Neuronal stem cell (in vitro differentiated cells): ENCODE measurements at places on chromosomes 7 and 10.

GRCh38 chr10:188546-188945 lies 53.3 kb downstream of the ZMYND11 start:
- no peak for DNase-seq

DNA sequence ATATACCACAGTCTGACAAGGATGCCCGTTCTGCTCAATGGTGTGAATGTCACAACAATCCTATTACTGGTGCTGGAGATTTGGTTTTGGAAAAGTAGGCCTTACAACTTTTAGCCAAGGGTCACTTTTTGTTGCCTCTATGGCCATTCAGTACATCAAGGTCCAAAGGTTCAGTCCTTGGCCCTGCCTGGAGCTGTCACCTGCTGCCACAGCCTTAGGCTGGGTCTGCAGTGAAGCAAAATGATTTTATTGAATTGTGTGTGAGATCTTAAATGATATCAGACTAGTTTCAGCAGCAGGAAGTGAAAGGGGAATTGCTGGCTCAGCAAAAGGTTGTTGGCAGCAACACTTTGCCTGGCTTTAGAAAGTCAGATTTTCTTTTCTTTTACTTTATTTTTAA lies 427.6 kb downstream of the THSD7A start:
- DNase-seq, result no peak

- DNase-seq, result no peak
These were observed 4.1 kb downstream of the SH3PXD2A start for GRCh38 chr10:103851261-103851660.

DNA sequence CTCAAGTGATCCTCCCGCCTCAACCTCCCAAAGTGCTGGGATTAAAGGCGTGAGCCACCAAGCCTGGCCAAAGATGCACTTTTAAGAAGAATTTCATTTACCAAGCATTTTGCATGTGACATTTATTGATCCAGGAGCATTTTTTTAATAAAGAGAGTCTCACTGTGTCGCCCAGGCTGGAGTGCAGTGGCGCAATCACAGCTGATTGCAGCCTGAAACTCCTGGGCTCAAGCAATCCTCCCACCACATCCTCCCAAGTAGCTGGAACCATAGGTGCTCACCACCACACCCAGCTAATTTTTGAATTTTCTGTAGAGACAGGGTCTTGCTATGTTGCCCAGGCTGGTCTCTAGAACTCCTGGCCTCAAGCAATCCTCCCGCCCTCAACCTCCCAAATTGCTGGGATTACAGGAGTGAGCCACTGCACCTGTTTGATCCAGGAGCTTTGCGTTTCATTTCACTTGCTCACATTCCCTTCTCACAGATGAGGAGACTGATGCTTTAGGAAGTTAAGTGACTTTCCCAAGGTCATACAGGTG lies 4.4 kb upstream of the TBL2 start:
- DNase-seq, result no peak

- DNase-seq, result no peak
These were observed 7.2 kb downstream of the RNF133 start for GRCh38 chr7:122691569-122692235.

- no peak for DNase-seq
These were observed 42.1 kb upstream of the NKX6-2 start for GRCh38 chr10:132827861-132828539.

DNA sequence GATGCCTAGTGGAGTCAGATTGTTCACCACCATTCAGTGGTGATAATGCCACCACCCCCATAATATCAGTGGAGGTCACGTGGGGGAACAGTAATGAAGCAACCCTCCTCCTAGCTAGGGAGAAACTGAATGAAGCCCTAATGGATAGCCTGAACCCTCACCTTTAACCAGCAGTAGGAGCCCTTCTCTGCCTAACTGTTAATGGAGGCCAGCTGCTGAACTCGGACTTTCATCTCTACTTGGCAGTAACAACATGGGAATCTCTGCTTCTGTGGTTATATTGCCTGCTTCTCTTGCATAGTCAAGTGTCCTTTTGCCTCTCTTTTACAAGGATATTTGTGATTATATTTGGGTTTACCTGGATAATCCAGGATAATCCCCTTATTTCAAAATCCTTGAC lies 1097.9 kb downstream of the REEP3 start:
- DNase-seq, result no peak

- DNase-seq, result no peak
These were observed 156.0 kb downstream of the SEMA3D start for GRCh38 chr7:85030893-85031292.

- no peak for DNase-seq
These were observed 343.4 kb downstream of the PRPF18 start for GRCh38 chr10:13930120-13930519.

GRCh38 chr7:105719395-105719794 lies 138.1 kb upstream of the EFCAB10 start:
- DNase-seq, result no peak

- DNase-seq, result no peak
These were observed 37.1 kb upstream of the BICC1 start for GRCh38 chr10:58475322-58476277.

DNA sequence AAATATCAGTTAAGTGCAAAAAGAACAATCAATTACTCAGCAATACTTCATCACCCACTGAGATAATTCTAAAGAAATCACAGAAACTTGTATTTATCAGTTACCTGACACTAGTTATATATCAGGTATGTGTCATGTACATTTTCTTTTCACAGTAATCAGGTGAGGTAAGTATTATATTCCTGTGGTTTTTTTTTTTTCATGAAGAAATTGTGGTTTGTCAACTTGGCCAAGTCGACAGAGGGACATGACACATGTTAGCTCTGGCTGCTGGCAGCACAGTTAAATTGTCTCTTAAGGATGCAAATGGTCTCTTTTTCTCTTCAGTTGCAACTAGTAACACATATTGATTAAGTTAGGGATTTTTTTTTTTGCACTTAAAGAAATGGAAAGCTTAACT lies 13.7 kb upstream of the GPR141 start:
- no peak for DNase-seq

DNA sequence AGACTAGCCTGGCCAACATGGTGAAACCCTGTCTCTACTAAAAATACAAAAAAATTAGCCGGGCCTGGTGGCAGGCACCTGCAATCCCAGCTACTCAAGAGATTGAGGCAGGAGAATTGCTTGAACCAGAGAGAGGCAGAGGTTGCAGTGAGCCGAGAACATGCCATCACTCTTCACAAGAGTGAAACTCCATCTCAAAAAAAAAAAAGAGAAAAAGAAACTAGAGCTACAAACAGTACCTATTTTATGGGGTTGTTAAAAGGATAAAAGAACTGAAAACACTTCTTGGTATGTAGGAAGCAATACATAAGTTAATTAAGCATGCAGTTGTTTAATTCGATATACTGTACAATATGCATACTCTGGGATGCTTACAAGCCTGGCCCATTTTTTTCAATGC lies 216.9 kb downstream of the SORCS1 start:
- DNase-seq, result no peak

GRCh38 chr7:46393142-46393541 lies 472.1 kb upstream of the IGFBP3 start:
- no peak for DNase-seq

GRCh38 chr10:31261511-31262311 lies 57.3 kb upstream of the ZEB1 start:
- no peak for DNase-seq

DNA sequence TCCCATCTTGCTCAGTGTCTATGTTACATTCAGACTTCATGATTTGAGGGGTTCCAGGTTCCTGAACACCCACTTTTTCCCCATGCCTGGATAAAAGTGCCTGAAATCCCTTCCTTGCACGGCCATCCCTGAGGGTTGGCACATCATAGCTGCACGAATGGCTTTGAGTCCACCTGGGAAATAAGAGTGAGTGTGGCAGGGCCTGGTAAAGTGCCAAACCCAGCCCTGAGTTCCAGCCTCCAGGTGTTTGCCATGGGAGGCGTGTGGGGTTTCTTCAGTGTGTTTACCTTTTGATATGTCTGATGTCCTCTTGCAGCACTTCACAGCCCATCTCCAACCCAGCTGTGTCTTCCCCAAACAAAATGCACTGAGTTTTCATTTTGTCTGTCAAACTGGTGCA lies 145.7 kb downstream of the PAXIP1 start:
- no peak for DNase-seq

GRCh38 chr10:112442063-112442462 lies 4.7 kb downstream of the ZDHHC6 start:
- DNase-seq, result no peak

GRCh38 chr10:53379956-53380355 lies 607.4 kb upstream of the MBL2 start:
- no peak for DNase-seq

- no peak for DNase-seq
These were observed 117.3 kb downstream of the FAM53B start for GRCh38 chr10:124626759-124627380.

DNA sequence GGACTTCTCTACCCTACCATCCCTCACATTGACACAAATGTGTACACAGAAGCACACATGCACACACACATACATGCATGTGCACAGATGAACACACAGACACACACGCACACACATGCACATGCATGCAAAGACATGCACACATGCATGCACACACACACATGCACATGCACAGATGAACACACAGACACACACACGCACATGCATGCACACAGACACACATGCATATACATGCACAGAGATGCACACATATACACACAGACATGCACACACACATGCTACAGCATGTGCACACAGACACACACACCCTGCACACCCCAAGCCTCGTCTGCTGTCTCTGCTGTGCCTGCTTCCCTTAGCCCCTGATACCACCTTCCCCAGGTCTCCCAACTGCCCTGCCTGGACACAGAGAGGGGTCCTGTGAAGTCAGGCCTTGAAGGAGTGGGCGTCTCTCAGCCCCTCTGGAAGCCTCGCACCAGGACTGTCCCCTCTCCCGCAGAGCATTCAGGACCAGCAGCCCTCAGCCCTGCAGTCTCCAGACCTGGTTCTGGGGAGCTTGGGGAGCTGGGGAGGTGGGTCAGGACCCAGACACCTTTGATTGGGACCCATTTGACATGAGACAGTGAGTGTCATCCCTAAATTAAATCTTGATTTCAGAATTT lies 181.8 kb downstream of the DNAJB6 start:
- no peak for DNase-seq

- DNase-seq, result no peak
These were observed 50.6 kb downstream of the NKX6-2 start for GRCh38 chr10:132735341-132735775.

GRCh38 chr7:111025006-111025405 lies 65.9 kb upstream of the LRRN3 start:
- no peak for DNase-seq

GRCh38 chr10:132178672-132179545 lies 7.8 kb upstream of the DPYSL4 start:
- no peak for DNase-seq

- DNase-seq, result no peak
These were observed 88.9 kb downstream of the MYOF start for GRCh38 chr10:93393211-93393610.

GRCh38 chr10:63200431-63200830 lies 67.3 kb downstream of the NRBF2 start:
- no peak for DNase-seq

DNA sequence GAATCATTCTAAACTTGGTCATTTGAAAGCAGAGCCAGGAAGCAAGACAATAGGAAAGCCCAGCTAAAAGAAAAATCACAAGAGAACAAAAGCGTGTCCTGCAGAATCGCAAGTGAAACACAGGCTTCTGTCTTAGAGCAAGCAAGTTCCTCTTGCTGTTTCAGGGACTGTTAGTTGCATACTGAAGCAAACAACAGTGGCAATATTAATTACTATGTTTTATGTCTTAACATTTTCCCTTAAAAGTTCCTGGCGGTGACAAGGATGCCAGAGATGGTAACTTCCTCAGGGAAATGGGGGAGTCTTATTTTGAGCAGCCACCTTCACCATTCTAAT lies 217.1 kb downstream of the GFRA1 start:
- DNase-seq, result no peak

DNA sequence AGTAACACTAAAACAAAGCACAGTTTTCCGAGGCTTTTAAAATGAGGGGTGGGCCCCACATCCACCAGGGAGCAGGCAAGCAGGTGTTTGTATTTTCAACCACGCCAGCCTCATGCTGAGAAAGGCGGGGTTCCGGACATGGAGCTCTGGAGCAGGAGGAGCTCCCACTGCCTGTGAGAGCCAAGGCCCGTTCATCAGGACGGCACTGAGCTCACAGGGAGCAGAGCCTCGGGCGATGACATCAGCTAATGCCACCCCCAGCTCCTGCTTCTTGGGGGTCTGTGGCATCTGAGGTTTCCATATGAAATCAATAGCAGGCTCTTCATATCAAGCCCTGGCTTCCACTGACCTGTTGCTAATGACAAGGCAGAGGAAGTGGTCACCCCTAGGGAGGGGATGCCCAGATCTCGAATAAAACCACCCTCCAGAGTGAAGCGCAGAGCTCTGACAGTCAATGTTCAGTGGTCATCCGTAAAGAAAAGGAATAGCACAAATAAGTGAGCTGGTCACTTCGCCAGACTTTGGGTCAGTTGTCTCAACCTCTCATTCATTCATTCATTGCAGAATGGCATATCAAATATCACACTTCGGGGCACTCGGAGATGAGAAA lies 89.1 kb downstream of the TNS3 start:
- no peak for DNase-seq

GRCh38 chr10:8876171-8876570 lies 821.7 kb downstream of the GATA3 start:
- no peak for DNase-seq

DNA sequence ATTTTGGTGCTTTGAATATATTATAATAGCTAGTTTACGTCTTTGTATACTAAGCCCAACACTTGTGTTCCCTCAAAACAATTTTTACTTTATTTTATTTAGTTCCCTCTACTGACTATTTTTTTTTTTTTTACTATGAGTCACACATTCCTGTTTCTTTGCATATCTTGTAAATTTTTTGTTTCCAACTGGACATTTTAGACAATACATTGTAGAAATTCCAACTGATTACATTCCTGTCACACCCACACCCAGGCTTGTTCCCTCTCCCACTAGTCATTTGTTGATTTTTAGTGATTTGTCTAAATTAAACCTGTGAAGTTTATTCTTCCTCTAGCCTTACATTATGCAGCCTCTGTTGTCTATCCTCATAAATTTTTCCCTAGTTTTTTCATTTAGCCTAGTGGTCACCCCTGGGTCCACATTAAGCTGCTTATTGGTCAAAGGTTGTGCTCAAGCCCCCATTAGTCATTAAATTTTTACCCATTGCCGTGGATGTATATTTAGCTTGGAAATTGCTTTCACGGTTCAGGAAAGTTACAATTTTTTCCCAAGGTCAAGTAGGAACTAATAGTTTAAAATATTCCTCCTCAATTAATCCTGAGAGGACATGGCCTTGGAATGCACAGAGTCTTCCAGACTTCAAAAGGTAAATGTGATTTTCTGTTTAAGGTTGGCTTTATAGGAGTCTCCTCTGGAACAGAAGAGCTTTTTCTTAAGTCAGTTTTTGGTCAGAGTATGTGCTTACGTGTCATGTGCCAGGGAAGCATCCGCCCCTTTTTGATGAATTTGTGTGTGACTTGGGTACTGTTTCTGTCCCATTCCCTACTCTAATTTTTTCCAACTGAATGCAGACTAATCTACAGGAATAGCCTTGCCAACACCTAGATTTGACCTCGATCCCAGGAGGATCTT lies 207.6 kb upstream of the TMEM72 start:
- DNase-seq, result no peak

- DNase-seq, result no peak
These were observed 14.0 kb downstream of the ITPRIP start for GRCh38 chr10:104324221-104324686.

GRCh38 chr10:77498210-77498609 lies 139.4 kb downstream of the KCNMA1 start:
- no peak for DNase-seq
